Activated naive CD4-positive, alpha-beta T cell treated with Interleukin-2 at 50 U/mL for 16 hours (primary cell): ENCODE measurements at places on chromosomes 7 and 10.

- DNase-seq = no peak
These were observed 69.4 kb upstream of the HECTD2 start for GRCh38 chr10:91340613-91341362.

- DNase-seq = no peak
These were observed 76.2 kb downstream of the GPR85 start for GRCh38 chr7:113010377-113010776.

GRCh38 chr7:116691664-116692063 is 19.7 kb downstream of the MET start:
- no peak for DNase-seq

DNA sequence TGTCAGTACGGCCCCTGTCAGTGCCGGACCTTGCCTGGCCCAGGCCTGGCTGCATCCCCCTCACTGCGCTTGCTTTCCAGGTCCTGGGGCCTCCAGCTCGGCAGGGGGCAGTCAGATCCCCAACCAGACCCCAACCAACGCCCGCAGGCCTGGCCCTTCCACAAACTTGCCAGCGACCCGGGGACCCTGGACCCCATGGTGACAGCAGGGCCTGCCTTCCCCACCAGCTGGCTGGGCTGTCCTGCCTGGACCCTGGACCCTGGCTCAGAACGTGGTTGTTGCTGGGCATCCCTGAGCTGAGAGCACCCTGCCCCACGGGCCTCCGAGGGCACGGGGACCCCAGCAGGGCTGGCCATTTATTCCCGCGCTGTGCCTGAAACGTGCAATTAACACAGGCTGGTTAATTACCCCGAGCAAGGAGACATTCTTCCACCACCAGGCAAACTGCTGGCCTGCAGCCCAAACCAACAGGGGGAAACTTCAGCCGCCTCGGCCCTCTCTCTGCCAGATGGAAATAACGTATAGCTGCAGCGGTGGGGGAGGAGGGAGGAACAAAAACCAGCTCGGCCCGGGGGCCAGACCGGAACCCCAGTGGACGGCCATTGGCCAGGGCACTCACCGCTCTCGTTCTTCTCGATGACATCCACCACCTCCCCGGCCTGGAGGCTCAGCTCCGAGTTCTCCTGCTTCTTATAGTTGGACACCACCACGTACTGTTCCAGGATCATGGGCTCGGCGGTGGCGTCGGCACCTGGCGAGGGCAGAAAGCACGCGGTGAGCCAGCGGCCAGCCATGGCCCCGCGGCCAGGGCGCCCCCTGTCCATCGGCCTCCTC is 167.1 kb downstream of the NEURL1 start:
- peak; percentile 17 for DNase-seq

DNA sequence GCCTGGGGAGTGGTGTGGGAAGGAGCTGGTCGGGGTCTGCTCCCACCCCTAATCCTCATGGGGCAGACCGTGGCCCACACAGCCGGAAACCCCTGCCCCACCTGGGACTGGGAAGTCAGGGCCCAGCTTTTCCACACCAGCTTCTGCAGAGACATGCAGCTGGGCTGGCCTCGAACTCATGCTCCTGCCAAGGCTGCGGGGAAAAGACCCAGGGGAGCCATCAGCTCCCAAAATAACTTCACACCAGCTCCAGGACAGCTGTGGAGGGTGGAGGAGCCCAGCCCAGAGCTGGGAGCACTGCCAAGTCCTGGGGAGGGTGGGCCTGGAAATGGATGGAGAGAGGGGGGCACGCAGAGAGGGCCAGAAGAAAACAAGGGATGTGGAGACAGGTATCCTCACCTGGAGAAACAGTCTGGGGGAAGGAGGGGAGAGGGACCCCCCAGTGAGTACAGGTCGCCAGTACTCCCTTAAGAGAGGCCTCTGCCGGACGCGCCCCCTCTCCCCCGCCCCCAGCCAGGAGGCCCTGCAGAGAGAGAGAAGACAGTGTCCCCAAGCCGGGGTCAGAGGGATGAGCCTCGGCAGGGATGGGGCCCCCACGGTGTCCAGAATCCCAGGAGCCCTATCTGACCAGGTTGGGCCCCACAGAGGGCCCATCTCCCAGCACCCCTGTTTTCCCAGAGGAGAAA is 11.5 kb upstream of the GRIFIN start:
- no peak for DNase-seq

DNA sequence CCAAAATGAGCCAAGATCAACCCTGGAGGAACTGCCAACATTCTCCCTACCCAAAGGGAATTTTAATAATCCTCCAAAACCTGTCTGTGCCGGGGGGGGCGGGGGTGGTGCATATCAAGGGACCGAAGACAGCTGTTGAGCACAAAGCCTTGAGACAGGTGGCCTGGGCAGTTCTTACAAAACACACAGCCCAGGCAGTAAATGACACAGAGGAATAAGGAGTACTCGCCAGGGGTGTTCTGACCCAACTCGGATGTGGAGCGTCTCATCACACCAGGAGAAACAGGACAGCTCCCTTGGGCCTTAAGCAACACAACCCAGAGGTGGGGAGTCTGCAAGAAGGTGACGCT is 35.6 kb downstream of the PLAC9 start:
- DNase-seq = no peak
